GF-D8 (cell line): ENCODE measurements at places on chromosomes 5 and 9.

DNA sequence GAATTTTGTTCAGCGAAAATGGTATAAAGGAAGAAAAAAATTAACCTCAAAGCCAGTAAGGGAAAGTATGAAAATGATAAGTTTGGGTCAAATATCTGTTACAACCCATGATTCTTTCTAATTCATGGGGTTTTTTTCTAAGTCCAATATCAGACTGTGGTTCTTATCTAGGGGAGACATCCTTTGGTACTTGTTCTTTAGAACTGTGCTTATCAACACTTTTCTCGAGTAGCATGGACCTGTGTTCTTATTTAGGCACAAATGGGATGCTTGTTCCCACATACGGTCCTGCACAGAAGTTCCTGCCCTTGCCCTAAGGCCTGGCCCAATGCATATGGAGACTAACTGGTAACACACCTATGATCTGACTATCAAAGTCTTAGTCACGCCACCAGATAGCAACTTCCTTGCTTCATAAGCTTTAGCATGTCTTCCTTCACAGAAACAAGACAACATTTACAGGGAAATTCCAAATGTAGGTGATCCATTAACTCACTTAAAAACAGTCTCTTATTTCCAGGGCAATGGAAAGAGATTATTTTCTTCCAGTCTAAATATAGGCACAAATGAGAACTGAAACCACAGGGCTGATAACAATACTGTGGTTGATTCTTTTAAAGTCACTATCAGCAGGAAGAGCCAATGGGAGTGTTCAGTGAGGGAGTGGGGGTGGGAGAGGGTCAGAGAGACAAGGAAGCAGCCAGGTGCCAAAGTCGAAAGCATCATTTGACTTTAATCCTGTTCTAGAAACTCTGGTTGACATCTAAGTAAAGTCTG is 268.8 kb upstream of the ANKRD55 start:
- DNase-seq: no peak

DNA sequence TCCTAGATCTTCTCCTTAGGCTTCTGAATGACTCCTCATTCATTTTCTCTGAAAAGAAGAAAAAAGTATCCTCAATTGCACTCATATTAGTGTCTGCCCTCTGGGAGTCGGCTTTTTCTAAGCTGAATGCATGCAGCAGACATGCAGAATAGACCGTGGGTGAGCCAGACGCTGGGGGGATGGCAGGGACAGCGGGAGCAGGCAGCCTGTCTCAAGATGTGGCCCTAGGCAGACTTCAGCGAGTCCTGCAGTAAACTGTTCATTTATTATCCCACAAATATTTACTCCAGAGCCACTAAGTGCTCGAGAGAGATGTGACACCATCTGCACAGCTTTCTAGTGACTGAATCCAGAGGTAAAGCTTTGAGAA is 164.9 kb upstream of the RAI14 start:
- no peak for DNase-seq

DNA sequence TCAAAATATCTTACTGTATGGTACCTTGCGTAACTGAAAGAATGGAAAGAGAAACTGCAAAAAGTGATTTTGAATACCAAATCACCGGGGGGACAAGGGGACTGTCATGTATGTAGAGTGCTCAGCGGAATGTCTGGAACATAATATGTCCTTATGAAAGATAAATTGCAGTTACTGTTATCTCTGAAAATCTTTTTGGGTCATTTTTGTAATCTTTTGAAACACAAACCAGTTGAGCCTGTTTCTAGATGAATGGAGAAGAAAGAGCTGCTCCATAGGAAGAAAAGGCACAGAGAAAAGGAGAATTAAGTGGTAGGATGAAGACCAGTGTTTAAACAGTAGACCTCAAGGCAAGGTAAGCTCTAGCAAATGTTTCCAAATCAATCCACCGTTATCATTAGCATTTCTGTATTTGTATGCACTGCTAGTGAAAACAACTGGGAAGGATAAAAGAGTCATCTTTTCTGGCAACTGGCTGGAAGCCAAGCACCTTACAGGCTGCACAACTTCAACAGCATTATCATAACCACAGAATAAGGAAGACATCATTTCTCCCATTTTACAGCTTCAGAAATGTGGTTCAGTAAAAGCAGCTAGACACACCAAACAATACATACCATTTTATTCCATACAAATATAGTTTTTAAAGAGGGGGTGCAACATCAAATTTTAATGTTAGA is 158.5 kb downstream of the TRPM3 start:
- no peak for DNase-seq

- DNase-seq: no peak
Measured at GRCh38 chr9:124214596-124215367, 43.0 kb upstream of the NEK6 start.

- DNase-seq: no peak
Measured at GRCh38 chr9:115593587-115594091, 475.7 kb upstream of the TNC start.

DNA sequence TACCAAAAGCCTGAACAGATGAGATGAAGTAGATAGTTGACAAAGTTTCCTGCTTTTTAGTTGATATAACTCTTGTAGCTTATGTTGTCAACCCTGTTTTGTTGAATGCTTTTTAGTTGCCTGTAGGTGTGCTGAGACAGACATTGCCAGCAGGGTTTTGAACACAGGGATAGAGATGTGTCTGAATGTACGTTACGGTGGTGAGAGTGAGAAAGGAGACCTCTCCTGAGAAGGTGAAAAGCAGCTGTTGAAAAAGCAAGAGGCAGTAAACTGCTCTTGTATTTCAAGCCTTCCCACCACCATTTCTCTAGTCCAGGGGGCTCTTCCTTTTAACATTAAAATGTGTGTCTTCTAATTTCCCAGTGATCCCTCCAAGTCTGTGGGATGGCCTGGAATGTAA is 14.7 kb downstream of the DNAJC21 start:
- no peak for DNase-seq

- no peak for DNase-seq
Measured at GRCh38 chr9:87140605-87141109, 193.4 kb upstream of the GAS1 start.

DNA sequence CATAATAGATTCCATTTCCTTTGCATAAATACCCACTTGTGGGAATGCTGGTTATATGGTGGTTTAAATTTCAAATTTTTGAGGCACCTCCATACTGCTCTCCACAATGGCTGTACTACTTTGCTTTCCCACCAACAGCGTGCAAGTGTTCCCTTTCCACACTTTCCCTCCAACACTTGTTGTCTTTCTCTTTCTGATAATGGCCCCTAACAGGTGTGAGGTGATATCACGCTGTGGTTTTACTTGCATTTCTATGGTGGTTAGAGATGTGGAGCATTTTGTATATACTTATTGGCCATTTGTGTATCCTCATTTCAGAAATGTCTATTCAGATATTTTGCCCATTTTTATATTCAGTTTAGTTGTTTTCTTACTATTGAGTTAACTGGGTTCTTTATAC is 34.6 kb downstream of the CTSL start:
- no peak for DNase-seq

- no peak for DNase-seq
Measured at GRCh38 chr9:76818271-76818670, 54.0 kb downstream of the PCA3 start.

GRCh38 chr5:67010684-67011409 is 185.8 kb downstream of the CD180 start:
- DNase-seq: no peak

DNA sequence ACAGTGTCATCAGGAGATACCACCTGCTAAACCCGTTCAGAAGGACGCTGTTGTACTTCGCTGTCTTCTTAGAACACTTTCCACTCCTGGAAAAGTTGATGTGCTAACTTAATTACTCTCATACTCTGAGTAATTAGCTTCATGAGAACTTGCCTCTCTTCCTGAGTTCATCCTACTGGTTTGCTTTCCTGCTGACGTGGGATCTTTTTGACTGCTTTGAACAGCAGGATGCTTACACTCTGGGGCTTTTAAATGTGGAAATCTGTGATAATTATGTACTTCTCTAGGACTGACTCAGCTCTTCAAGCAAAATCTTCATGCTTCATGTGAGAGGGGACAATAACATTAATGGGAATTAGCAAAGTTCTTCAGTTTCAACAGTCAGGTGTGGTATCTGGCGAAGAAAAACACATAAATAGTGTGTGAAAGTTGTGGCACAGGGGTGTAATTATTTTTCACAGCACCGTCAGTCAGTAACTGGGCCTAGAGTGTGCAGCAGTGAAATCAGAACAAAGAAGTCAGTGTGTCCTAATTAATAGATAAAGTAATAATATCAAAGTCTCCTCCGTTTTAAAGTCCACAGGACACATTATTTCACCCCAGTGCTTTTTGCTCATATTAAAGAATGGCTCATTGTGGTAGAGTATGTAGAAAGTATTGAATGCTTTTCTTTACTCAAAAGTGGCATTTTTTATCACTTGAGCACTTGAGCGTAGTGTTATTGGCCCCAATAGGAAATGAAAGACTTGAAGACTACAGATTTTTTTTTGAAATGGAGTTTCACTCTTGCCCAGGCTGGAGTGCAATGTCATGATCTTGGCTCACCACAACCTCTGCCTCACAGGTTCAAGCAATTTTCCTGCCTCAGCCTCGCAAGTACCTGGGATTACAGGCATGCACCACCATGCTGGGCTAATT is 140.9 kb upstream of the DMRT1 start:
- no peak for DNase-seq

- no peak for DNase-seq
Measured at GRCh38 chr5:15560421-15560820, 60.4 kb downstream of the FBXL7 start.

GRCh38 chr5:159878988-159879471 is 37.3 kb upstream of the ADRA1B start:
- no peak for DNase-seq

DNA sequence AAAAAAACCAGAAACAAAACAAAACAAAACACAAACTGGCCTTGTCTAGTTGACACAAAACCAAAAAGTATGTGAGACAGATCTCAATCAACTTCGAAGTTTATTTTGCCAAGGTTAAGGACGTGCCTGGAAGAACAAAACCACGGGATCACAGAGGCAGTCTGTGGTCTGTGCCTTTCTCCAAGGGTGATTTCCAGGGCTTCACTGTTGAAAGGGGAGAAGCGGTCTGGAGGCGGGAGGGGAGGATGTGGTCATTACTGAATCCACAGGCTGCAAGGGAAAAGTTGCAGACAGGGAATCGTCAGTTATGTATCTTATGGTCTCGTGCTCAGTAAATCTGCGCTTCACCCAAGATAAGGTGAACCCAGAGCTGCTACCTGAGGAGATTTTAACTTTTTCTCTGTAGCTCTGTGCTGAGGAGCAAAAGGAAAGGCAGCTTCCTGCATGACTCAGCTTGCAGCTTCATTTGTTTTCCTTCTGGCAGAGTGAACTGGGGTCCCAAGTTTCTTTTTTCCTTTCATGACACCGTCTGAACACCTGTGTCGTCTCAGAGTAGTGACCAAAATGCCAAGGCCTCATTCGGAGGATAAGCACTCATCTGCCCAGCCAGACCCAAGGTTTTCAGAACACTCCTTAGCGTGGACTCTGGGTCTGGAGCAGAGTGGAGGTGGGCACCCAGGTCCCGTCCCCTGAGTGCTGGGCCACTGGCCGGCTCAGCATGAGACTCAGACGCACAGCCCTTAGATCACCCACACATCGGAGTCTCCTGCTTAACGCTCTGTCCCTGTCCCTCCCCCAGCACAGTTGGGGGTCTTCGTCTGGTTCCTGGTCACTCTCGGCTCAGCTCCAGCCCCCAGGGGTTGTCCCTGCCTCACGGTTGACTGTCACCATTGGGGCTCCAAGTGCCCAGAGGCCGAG is 25.9 kb downstream of the ROPN1L start:
- no peak for DNase-seq

DNA sequence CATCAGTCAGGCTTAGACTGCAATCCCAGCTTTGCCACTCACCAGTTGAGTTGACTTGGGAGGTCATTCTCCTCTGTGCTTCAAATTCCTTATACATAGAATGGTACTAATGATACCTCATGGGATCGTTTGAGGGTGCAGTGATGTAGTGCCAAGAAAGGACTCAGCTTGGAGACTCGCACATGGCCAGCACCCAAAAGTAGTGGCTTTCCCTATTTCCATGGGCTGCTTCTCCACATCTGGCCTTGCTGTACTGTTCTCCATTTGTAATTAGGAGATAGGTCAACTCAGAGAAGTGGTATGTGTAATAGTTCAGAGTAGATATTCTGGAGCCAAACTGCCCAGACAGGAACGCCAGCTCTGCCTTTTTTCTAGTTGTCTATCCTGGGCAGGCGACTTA is 5.5 kb downstream of the CCL19 start:
- DNase-seq: no peak

DNA sequence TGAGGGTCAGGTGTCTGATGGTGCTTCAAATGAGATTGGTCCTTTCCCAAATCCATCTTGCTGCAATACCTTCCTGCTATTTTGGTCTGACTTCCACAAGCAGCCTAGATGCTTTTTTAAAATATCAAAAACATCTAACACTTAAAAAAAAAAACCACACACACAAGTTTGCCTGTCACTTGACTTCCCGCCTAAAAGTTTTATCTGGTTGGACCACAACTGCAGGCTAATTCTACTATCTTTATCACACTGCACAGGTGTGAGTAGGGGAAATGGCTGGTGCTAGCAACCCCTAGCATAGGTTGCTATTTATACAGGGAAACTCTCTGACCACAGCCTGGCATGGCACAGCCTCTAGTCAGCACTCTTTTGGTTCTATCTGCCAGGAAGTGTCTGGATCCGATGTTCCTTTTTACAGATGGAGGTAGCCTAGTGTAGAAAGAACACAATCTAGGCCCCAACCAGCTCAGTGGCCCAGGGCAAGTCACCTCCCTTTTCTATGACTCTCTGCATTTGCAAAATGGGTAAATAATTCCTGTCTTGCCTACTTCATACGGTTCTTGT is at the start of gene HEMGN:
HEMGN (minus strand) TSS at position 92 of the 564 bp plus-strand sequence; CDS start at position 56, 36 bp downstream.
- no peak for DNase-seq

DNA sequence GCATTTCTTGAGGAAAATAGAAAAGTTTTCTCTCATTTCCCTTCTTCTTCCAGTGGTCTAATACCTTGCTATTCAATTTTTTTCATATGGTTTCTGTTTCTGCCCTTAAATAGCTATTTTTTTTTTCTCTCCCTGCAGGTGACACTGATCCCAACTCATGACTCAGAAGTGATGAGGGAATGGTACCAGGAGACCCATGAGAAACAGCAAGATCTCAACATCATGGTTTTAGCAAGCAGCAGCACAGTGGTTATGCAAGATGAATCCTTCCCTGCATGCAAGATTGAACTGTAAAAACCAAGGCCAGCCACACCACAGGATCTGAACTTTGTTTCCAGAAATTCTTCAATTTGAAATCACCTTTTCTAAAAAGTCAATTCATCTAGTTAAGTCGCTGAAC is 97.7 kb downstream of the MAP1B start:
- DNase-seq: no peak

DNA sequence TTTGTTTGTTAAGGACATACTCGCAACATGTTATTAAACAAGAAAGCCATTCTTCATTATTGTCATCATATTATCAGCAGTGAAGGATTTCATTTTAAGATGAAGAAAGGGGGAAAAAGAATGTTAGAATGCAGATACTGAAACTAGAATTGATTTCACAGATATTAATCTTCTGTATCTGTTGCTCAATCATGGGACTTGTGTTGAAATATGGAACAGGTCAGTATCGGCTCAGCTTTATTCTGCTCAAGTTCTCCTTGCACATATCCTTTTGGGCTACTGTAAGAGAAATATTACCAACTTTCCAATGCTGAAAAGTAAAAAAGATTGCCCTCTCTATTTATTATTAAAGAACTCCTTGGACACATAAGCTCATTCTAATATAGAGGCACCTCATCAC is 13.8 kb upstream of the ANXA1 start:
- DNase-seq: no peak
